ENCODE measurements at places on chromosomes 11 and 22.
A peak's percentile ranks its signal among the peaks of the same experiment; 100 is the strongest.

DNA sequence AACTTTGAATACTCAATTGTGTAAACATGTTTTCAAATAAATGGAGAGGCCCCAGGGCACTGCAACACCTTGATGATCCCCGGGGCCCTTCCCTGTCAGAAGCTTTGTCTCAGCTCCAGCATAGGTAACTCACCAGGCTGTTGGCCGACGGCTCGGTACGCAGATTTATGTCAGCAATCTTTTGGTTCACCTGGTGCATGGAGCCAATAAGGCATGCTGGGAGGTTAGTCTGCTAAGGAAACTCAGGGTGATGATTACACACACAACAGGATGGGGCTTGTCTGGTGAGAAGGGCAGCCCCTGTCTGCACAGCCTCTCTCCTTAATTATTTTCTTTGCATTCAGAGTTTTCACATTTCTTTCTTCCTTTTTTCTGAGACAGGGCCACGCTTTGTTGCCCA, 10.8 kb downstream of the FAM227A start:
- no peak for DNase-seq

GRCh38 chr11:78350646-78351165, 66.9 kb downstream of the GAB2 start:
- peak; percentile 16 for DNase-seq

GRCh38 chr11:32087597-32087996, 3.3 kb upstream of the RCN1 start:
- DNase-seq: peak; percentile 67

DNA sequence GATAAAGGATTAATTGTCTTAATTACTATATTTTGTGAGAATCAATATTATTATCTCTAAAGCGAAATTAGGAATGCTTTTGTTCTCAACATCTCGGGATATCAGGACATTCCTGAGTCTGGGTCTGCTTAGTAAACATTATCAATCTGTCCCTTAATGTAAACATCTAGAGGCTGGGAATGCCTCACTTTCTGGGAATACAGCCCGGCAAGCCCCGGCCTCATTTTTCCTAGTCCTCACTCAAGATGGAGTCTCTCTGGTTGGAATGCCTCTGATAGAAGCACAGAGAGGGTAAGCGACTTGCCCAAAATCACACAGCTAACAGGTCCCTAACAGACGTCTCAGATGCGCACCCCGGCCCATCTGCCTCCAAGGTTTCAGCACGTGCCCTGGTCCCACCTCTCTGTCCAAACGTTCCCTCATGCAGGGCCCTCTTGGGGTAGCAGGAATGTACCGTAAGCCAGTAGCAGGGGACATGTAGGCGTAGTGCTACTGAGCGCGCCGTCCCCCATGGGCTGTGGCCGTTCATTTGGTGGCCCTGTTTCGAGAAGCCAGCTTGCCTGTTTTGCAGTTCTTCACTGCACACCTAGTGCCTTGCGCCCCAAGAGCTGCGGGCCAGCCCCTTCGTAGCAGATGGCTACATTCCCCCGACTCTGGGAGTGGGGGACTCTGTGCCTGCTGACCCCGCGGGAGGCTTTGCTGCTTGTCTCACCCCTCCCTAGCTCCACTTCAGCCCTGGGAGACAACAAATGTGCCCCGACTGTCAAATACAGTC, 62.2 kb upstream of the FADD start:
- DNase-seq: no peak

DNA sequence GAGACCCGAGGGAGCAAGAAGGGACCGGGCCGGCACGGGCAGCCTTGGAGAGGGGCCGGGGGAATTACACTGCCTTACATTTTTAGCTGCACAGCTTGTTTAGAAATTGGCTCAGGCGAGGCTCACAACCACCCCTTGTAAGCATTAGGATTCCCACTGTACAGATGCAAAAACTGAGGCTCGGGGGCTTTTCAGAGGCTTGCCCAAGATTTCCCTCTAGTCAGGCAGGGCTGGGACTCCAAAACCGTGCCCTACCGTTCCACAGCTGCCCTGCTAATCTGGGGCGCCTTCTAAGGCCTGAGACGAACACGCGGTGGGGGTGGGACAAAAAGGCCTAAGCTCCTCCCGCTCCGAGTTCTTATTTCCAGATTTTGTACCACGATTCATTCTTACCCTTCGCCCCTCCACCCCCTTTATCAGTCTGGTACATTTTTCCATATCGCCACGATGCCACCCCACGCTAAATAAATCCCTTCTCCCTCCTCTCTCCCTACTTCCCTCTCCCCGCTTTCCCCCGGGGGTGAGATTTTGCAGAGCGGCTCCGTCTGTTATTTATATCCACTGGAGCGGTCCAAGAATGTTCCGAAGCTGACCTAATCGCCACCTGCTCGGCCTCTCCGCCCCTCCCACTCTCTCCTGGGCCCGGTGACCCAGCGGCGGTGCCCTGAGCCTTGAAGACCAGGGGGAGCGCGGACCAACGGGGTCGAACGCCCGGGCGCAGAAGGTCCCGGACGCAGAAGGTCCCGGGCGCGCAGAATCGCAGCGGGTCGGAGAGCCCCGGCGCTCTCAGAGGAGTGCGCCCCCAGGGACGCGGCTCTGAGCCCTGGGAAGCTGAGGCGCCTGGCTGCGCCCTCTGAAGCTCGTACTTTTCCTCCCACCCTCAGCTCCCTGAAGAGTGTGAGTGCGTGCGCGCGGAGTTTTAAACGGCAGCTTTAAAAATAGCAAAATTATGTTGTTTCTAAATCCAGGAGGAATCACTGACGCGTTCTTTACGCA, 764 bp upstream of the PACSIN3 start:
- DNase-seq: peak; percentile 55

DNA sequence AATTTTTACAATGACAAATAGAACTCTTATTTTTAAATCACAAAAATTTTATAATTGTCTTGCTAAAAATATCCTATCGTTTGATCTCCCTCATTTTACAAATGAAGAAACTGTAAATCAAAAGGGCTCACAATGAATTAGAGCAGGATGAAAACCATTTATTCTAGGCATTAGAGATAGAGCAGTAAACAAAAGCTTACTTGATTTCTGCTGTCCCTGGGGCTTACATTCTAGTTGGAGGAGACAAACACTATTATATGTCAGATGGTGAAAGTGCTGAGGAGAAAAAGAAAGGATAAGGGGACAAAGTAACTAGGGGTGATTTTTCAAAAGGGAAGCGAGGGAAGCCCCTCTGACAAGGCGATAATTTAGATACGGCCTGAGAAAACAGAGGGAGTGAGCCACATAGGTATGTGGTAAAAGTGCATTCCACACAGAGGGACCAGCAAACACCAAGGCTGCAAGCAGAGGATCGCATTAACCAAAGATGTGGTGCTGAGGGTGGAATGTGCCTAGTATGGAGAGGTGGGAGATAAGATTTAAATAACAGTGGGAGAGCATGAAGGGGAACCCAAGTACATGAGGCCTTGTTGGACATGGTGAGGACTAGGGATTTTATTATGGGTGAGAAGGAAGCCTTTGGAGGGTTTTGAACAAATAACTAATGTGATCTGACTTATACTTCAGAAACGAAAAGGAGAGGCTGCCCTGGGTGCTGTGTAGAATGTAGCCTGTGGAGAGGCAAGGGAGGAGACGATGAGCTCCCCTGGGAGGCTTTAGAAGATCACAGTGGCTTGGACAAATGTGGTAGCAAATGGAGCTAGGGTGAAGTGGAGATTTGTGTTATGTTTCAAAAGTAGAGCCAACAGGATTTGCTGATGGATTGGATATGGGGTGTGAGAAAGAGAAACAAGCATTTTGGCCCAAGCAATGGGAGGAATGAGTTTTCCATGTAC, 62.1 kb downstream of the PDHX start:
- no peak for DNase-seq

DNA sequence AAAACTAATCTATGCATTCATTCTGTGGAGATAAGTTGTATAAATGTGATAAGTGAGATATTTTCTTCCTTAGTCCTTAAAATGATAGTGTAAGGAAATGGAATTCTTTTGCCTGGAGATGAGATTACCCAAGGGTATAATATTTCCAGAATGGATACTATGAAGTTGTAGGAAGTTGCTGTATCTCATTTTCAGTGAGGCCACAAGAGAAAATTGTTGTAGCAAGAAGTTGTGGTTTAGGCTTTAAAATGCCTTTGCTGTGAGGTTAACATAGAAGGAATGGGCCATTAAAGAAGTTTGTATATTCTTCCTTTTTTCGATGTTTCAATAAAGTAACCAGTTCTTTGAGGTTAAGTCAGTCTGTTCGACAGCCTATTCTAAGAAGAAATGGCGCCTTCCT, 50.7 kb upstream of the LIN7C start:
- DNase-seq: no peak

DNA sequence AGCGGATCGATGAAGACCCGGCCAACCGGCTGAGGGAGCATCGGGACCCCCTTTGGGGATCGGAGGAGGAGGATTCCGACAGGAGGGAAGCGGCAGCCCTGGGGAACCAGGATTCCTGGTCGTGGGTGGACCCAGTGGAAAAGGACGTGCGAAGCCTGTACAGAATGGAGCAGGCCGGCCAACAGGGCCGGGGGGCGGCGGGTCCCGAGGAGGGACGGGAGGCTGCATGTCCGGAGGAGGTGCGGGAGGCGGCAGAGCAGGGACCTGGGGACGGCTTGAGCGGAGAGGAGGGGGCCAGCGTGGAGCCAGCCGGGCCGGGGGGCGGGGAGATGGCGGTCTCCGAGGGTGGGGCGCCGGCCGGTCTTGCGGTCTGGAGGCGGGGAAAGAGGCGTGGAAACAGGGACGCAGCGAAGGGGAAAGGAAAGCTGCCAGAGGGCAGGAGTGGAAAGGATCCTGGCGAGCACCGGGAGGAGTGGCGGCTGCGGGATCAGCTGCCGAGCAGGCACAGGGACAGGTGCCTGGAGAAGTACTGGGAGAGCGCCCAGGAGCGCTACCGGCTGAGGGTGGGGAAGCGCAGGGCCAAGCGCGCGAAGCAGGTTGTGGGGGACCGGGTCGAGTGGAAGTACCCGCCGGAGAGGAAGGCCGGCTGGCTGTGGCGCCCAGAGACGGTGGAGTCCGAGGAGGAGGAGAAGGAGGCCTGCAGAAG, at the start of gene ANO5:
TSS of gene ANO5 (plus strand) at position 444 of the 706 bp plus-strand sequence. CDS start 408 bp downstream, outside the sequence.
- DNase-seq: peak; percentile 26

GRCh38 chr11:77113382-77114088, 10.9 kb downstream of the OMP start:
- DNase-seq: peak; percentile 66

DNA sequence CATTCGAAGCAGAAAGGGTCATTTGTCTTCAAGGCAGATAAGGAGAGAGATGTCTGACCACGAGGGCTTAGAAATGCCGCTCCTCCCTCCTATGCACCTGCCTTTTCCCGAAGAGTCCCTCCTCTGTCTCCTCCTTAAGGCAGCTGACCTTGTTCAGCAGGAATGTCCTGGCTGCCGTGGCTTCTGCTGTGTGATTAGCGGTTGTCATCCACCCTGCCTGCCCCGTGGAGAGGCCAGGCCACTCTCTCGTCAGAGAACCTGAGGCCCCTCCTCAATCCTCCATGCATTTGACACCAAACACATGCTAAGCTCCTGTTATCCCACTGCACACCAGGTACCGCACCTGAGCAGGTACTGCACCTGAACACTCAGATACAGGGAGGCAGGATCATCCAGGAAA, 834.6 kb downstream of the TBC1D22A start:
- DNase-seq: no peak

DNA sequence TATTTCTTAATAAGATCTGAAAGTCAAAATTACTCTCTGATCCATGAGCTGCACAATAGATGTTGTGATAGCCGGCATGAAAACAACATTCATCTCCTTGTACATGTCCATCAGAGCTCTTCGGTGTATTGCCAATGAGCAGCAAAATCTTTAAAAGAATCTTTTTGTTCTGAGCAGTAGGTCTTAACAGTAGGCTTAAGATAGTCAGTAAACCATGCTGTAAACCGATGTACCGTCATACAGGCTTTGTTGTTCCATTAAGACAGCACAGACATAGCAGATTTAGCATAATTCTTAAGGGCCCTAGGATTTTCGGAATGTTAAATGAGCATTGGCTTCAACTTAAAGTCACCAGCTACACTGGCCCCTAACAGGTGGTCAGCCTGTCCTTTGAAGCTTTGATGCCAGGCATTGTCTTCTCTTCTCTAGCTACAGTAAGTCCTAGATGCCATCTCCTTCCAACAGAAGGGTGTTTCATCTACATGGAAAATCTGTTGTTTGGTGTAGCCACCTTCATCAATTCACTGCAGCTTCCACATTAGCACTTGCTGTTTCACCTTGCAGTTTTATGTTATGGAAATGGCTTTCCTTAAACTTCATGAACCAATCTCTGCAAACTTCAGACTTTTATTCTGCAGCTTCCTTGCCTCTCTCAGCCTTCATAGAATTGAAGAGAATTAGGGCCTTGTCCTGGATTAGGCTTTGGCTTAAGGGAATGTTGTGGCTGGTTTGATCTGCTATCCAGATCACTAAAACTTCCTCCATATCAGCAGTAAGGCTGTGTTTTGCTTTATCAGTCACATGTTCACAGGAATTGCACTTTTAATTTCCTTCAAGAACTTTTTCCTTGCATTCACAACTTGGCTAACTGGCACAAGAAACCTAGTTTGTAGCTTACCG, 28.4 kb downstream of the RRP8 start:
- DNase-seq: no peak

DNA sequence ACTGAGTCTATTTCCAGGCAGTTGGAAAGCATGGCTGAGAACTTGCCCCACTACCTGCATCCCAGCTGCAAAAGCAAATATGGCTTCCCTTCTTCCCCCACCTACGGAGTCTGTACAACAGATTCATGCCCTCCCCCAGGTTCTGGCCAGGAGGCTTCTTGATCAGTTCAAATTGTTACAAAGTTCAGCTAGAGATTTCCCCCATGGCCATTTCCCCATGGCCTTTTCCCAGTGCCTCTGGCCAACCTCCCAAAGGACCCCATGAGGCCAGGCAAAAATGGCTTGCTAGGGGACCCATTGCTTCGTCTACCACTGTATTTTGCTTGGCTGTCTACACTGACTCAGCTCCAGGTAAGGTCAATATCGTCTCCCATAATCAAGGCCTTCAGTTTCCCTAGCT, 203.3 kb downstream of the DLG2 start:
- DNase-seq: no peak

- DNase-seq: no peak
Observed at GRCh38 chr11:76660533-76661305, 9.8 kb downstream of the LRRC32 start.

DNA sequence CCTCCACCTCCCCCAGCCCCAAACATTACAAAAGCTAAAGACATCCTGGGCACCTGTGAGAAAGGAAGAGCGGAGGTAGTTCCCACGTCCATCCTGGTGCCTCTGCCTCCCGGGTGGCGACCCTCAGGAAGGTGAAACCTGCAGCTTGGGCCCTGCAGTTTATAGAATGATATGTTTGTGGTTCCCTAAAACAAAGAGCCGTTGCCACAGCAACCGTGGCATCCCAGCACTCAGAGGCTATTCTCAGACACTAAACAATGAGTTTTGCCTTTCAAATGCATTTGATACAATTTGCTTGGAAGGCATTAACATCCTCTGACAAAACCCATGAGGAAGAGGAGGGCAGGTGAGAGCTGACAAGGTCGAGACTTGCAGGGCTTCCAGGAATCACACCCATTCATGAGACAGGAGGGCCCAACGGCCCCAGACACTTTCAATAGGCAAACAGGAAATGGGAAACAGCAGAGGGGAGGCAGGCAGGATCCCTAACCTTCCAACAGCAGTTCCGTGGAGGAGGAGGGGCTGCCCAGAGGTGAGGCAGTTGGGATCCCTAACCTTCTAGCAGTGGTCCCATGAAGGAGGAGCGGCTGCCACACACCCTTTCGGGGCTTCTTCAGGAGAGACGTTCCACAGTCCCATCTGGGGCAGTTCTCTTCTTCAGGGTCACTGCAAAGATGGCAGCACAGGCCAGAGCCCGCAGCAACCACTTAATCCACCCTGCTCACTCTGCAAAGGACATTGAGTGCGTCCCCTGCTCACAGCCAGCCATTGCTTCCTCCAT, 379.2 kb downstream of the SHANK2 start:
- DNase-seq: peak; percentile 41
